LoVo (cell line): ENCODE measurements at places on chromosomes 7 and 10.

DNA sequence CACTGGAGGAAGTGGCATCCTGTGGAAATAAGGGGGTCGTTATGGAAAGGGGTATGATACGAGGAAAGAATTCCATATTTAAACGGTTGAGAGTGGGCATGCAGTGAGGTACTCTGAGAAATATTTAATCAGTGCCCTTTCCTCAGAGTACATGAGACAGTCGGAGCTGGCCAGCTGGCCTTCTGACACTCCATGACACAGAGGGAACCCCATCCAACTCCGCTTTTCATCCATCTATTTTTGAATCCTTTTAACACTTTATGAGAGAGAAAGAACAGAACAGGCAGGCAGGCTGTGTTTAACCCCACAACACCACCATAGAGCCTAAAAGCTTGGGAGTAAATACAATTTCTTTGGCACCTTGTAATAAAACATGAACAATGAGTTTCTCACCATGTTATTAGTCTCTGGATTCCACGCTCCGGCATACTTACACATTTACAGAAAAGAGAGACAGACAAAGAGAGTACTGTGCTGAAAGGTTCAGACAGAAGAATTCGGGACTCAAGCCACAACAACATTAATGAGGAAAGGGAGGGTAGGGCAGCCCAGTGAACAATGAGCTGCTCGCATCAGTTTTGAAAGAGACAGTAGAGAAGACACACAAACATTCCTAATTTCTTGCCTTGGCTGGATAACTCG is 124.2 kb upstream of the PDLIM1 start:
- no peak for DNase-seq

DNA sequence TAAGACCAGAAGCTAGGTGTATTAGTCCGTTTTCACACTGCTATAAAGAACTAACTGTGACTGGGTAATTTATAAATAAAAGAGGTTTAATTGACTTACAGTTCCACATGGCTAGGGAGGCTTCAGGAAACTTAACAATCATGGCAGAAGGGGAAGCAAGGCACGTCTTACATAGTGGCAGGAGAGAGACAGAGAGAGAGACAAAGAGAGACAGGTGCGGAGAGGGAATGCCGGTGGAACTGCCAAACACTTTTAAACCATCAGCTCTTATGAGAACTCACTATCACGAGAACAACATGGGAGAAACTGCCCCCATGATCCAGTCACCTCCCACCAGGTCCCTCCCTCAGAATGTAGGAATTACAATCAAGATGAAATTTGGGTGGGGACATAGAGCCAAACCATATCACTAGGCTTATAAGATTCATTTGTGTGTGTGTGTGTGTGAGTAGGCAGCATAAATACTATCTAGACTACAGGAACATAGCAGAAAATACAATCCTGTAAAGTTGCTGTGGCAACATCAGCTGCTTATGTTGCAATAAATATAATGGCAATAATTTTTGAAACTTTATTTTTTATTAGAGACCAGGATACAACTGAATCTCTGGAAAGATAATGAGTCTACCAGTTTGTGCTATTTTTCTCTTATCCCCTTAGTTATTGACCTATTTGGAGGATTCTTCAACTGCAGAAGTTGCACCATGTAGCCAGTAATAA is 77.1 kb downstream of the NRF1 start:
- DNase-seq, result no peak

DNA sequence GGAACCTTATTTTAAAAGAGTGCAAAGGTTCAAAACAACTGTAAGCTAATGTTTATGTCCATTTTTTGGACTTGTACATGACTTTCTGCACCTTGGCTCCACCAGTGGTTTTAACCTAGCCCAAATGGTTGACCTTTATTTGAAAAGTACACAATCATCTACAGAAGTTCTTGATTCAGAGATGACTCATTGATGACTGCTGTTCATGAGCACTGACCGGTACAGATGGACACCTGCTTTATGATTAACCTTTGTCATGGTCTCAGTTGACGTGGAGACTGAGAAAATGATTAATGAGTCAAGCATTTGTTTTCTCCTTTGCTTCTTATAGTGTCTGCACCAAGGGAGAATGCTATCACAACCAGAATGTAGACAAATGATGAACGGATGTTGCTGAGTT is 55.7 kb upstream of the PTER start:
- DNase-seq, result peak; percentile 39

DNA sequence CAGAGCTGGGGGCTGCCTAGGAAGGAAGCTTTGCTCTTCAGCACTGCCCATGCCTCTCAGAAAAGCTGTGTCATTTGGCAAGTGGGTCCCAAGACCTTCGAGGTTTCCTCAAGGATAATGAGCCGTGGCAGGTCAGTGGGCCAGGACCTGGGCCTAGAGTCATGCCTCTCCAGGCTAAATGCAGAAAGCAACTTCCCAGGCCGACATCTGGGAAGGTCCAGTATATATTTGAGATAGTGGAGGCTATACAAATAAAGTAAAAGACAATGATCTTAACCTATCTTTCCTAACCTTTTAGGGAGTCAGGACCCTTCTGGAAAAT is 2.4 kb upstream of the HOXA10 start:
- DNase-seq, result no peak

- peak; percentile 48 for DNase-seq
Measured at GRCh38 chr7:150322114-150322832, 882 bp upstream of the LRRC61 start.

GRCh38 chr7:102044641-102044983 is 227.2 kb downstream of the CUX1 start:
- no peak for DNase-seq

DNA sequence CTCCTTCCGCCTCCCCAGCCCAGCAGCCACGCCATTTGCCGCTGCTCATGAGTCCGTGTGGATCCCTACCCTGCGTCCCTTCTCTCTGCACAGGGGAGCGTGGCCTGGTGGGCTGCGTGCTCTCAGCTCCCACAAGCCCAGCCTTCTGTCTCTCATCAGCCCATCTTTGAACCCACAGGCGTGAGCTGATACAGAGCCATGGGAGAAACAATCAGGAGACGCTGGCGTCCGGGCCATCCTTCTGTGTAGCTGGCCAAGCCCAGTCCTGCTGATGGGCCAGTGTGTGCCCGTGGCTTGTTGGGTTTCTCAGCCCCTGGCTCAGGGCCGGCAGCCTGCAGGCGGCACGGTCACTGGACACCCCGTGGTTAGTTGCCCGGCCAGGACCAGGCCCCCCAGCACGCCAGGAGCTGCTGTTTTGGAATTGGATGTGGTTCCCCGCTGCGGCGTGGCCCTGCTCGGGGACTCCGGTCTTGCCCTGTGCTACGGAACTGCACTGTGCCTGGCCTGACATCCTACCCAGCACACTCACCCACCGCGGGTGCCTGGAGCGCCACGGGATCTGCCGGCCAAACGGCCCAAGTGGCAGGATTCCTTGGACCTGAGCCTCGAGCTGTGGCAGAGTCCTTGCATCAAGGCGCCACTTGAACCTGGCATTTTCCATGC is 88.9 kb downstream of the ELFN1 start:
- no peak for DNase-seq

GRCh38 chr7:106425017-106425719 is 140.4 kb upstream of the NAMPT start:
- DNase-seq, result no peak

GRCh38 chr7:123748734-123749536 is at the start of gene WASL:
WASL (minus strand) TSS chr7:123749003; CDS start chr7:123748734, 269 bp downstream.
- DNase-seq, result peak; percentile 96

DNA sequence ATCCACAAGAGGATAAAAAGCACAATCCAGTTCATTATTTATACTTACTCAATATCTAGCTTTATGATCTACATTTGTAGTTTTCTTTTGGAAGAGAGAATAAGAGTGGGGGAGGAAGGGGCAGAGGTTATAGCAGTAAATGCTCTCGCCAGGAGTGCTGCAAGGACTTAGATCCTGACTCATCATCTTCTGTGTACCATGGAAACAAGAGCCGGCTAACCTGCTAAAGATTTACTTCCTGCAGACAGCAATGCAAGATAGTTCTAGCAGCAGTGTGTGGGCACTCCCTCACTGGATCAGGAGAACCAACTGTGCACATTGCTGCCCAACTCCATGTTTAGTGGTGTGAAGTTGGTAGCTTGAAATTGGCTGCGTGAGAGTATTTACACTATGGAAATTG is 47.7 kb upstream of the TRIL start:
- DNase-seq, result no peak

GRCh38 chr7:155951554-155952158 is 139.4 kb upstream of the SHH start:
- peak; percentile 97 for DNase-seq

DNA sequence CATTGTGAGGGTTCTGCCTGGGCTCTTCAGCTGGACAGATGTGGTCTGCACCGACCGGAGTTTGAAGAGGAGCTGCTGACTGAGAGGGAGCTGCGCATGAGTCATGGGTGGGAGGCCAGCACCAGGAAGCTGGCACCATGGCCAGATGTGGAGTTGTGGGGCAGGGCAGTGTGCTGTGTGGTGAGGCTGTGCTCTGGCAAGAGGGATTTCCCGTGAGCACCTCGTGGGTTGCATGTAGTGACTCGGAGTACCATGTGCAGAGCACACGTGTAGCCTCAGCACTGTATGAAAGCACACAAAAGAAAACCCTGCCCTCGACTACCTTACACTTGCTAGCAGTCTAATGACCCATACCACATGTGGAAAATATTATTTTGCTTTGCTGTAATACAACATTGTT is 103.4 kb downstream of the WNT2 start:
- DNase-seq, result no peak

- DNase-seq, result no peak
Measured at GRCh38 chr7:131057794-131058070, 269.9 kb upstream of the MKLN1 start.
